ENCODE measurements at places on chromosomes 4 and X. TPM values are rescaled to one million over a fixed set of nuclear protein-coding genes. Genes with fewer than 3 reads are reported as not detected.

The PNMA6F gene
- total RNA-seq, result not detected

The PTPN13 gene
- 28.6 TPM for total RNA-seq

The NXF2 gene
- not detected for total RNA-seq

The P2RY4 gene
- 2.1 TPM for total RNA-seq

The SERPINA7 gene
- not detected for total RNA-seq

The MEPE gene
- total RNA-seq, result not detected

The ESX1 gene
- not detected for total RNA-seq

The CITED1 gene
- not detected for total RNA-seq

The FAT1 gene
- 56.4 TPM for total RNA-seq

The DHRSX gene
- total RNA-seq, result 20.3 TPM

The NDUFC1 gene
- total RNA-seq, result 27.2 TPM

The RHOXF2 gene
- not detected for total RNA-seq

The PCYT1B gene
- not detected for total RNA-seq

The HPSE gene
- 3.5 TPM for total RNA-seq

The RBM47 gene
- 53.0 TPM for total RNA-seq

The GYPE gene
- total RNA-seq, result 0.98 TPM

The TMPRSS11A gene
- not detected for total RNA-seq

The PRAF2 gene
- total RNA-seq, result 10.6 TPM

The FAM9B gene
- not detected for total RNA-seq

The TRIM60 gene
- not detected for total RNA-seq

The ANOS1 gene
- 11.9 TPM for total RNA-seq

The IL9R gene
- total RNA-seq, result not detected

The IQCM gene
- not detected for total RNA-seq

The EGFL6 gene
- total RNA-seq, result 90.1 TPM

The MOSPD2 gene
- total RNA-seq, result 36.4 TPM

The IL3RA gene
- 23.5 TPM for total RNA-seq

The ABRAXAS1 gene
- total RNA-seq, result 17.1 TPM

The MGAT4D gene
- not detected for total RNA-seq

The PFKFB1 gene
- total RNA-seq, result 4.7 TPM

The MAGEA4 gene
- total RNA-seq, result not detected

The CLTRN gene
- total RNA-seq, result 0.34 TPM

The NMU gene
- total RNA-seq, result not detected

The TBX22 gene
- total RNA-seq, result not detected

The S100G gene
- total RNA-seq, result not detected

The GPM6B gene
- total RNA-seq, result 3.7 TPM

The ETDA gene
- total RNA-seq, result not detected

The PCDH18 gene
- total RNA-seq, result 105 TPM

The GALNTL6 gene
- not detected for total RNA-seq

The REPS2 gene
- total RNA-seq, result 6.3 TPM

The DNAAF6 gene
- not detected for total RNA-seq

The STARD8 gene
- total RNA-seq, result 25.4 TPM

The MAGEA3 gene
- total RNA-seq, result not detected

The CACNA1F gene
- total RNA-seq, result 0.16 TPM

The EPGN gene
- not detected for total RNA-seq

The TDO2 gene
- not detected for total RNA-seq

The SOD3 gene
- total RNA-seq, result 168 TPM

The F11 gene
- total RNA-seq, result not detected

The RTL9 gene
- total RNA-seq, result 0.38 TPM

The PNMA6A gene
- 1.1 TPM for total RNA-seq

The TMSB15C gene
- 0.38 TPM for total RNA-seq

The TGIF2LX gene
- not detected for total RNA-seq

The SYTL5 gene
- total RNA-seq, result not detected

The GABRE gene
- 120 TPM for total RNA-seq

The PLP1 gene
- total RNA-seq, result 1.3 TPM

The TSPYL2 gene
- 56.6 TPM for total RNA-seq

The HPGD gene
- total RNA-seq, result 167 TPM

The CD38 gene
- total RNA-seq, result 15.3 TPM

Measured in subcutaneous adipose tissue (tissue), 4 donors.